Inflammatory macrophage treated with lipopolysaccharide for 1 hour (primary cell): ENCODE measurements at places on chromosomes 4 and X.

DNA sequence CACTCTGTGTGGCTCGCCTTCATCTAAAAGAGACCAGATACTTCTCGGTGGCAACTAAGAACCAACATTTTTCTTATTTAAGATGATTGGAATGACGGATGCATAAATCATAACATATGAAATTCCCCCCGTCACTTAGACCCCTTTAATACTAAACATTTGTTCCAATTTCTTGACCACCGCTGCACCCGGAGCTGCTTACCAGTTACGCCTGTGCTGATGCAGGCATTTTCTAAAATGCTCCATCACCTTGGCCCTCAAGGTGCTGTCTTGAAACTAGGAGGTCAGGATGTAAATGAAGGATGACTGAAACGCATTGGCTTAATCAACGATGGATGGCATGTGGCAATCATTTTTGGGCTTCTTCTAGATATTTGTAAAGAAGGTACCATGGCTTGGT is 130.0 kb downstream of the CPZ start:
- DNase-seq, result no peak

- DNase-seq, result no peak
Measured at GRCh38 chr4:70704931-70705182, 16.5 kb downstream of the UTP3 start.

DNA sequence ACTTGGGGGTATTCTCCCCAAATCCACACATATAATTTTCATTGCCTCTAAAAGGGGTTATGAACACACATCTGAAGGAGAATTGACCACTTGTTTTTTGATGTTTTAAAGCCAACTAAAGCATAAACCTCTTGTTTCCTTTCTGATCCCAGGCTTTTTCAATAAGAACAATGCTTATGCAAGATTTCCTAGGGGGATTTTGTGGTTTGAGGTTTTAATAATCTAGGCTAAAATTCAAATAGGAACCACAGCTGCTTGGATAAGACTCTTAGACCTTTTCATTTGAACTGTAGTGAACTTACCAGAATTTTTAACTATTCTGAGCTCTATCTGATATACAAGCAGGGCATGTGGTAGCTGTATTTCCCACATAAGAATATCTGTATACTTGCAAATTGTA is 651.1 kb downstream of the ANKRD50 start:
- no peak for DNase-seq

DNA sequence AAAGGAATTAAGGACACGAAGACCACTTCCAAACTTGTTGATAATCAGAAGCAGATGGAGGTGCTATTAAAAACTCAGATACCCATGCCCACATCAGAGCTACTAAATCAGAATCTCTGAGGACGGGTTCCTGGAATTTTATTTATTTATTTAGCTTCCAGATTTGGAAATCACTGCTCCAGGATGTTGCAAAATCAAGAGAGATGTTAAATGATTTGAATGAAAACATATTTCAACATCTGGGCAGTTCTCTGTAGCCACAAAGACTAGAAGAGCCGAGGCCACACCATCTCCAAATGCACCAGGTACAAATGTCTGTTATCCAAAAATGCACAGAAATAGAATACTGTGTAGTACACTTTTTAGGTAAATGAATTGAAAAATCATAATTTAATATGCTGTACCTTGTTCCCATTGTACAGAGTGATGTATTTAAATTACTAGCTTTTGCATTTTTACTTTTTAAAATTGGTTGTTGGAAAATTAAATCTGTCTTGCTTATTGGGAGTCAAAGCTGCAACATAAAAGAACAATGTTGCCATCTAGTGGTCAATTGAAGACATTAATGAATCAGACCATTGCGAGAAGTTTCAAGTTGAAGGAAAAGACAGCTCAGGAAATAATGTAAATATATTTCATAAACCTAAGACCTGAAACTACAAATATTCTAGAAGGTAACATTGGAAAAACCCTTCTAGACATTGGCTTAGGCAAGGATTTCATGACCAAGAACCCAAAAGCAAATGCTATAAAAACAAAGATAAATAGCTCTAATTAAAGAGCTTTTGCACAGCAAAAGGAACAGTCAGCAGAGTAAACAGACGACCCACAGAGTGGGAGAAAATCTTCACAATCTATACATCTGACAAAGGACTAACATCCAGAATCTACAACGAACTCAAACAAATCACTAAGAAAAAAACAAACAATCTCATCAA is 151.3 kb upstream of the TTC29 start:
- DNase-seq, result peak; percentile 17

DNA sequence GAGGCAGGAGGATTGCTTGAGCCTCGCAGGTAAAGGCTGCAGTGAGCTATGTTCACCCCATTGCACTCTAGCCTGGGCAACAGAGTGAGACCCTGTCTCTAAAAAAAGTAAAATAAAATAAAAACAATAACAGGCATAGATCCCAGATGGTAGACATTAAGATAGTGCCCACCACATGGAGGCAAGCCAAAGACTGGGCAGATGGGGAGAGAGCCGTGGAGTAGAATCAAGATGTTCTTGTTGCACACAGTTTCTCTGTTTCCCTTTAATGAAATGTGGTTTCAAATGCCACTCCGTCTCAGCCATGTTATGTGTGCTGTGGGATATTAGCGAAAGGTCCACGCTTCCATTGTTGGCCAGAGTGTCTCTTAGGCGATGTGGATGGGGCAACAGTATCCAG is 63.8 kb upstream of the TBL1X start:
- DNase-seq, result no peak

GRCh38 chrX:10821293-10821692 is 200.9 kb upstream of the MID1 start:
- no peak for DNase-seq
